ENCODE measurements at places on chromosomes 11 and 22. TPM values are rescaled to one million over a fixed set of nuclear protein-coding genes. Genes with fewer than 3 reads are reported as not detected.

GRCh38 chr11:83041126-83041525, 30.6 kb downstream of the RAB30 start:
- DNase-seq: no peak

GRCh38 chr22:31269892-31270579, 22.3 kb downstream of the PIK3IP1 start:
- no peak for DNase-seq

DNA sequence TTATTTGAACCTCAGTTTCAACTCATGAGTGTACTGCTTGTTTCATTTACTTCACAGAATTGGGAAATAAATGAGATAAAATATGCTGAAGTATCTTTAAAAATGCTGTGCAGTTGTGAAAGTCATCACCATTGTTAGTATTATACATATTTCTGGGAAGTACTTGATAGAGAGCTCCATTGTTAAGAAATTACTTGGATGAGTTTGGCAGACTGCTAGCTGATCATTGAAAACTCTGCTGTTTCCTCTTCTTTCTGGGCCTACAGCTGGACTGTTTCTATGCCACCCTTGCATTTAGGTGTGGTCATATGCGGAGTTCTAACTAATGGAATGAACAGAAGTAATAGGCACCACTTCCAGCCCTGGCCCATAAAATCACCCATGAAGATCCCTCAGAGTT, 10.0 kb downstream of the SIK2 start:
- no peak for DNase-seq

DNA sequence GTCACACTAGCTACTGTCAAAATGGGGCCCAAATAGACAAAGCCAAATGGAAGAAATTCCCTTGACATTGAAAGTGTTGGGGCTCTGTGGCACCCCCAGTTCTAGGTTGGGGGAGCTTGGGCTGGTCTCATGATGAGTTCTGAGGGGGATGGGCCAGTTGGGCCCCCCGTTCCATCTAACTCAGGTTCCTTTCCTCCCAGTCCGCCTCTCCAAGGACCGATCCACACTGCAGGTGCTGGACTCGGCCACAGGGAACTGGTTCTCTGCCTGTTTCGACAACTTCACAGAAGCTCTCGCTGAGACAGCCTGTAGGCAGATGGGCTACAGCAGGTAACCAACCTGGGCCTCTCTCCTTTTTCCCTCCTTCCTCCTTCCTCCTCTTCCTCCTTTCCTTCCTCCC, 17.7 kb upstream of the SMIM35 start:
- no peak for DNase-seq

DNA sequence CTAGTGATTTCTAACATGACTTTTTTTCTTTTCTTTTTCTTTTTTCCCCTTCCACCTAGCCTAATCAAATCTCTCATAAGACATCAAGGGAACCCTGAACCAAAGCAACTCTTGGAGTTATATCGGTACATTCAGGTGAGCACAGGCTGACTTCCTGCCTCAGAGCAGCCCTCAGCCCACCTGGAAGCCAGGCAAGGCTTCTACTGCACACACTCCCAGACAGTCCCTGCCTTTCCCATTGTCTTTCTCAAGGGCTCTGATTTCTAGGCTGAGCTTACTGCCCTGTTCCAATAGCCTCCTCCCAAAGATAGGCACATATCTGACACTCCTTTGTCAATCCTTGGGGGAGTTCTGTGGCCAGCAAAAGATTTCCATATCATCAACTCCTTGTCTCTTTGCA, 629.5 kb downstream of the NTM start:
- no peak for DNase-seq

GRCh38 chr11:96960476-96960875, 570.7 kb downstream of the JRKL start:
- no peak for DNase-seq

- DNase-seq: no peak
These were observed 612 bp downstream of the ASPHD2 start for GRCh38 chr22:26429458-26430286.

- DNase-seq: no peak
These were observed 14.5 kb downstream of the ART5 start for GRCh38 chr11:3627291-3627690.

- DNase-seq: no peak
These were observed 1.7 kb upstream of the MYEOV start for GRCh38 chr11:69292221-69292648.

- DNase-seq: no peak
These were observed 37.3 kb upstream of the ARL14EP start for GRCh38 chr11:30285416-30286121.

GRCh38 chr11:115303929-115304531, 200.2 kb downstream of the CADM1 start:
- DNase-seq: no peak

The KCNJ5 gene
- 123 TPM for total RNA-seq

The CYB5R2 gene
- 5.6 TPM for total RNA-seq

The KCNQ1 gene
- 11.0 TPM for total RNA-seq

The ESAM gene
- total RNA-seq: 29.3 TPM

The SFI1 gene
- total RNA-seq: 27.0 TPM

The GRIK4 gene
- total RNA-seq: 2.6 TPM
